ENCODE measurements at places on chromosomes 7 and 10. TPM values are rescaled to one million over a fixed set of nuclear protein-coding genes. Genes with fewer than 3 reads are reported as not detected.

The PRSS1 gene
- not detected for total RNA-seq

The RNF148 gene
- not detected for total RNA-seq

The CFAP69 gene
- total RNA-seq: 3.3 TPM

The TMEM184A gene
- 0.49 TPM for total RNA-seq

The NPY gene
- not detected for total RNA-seq

The UPK3BL2 gene
- total RNA-seq: 6.6 TPM

The ZNF775 gene
- 21.0 TPM for total RNA-seq

DNA sequence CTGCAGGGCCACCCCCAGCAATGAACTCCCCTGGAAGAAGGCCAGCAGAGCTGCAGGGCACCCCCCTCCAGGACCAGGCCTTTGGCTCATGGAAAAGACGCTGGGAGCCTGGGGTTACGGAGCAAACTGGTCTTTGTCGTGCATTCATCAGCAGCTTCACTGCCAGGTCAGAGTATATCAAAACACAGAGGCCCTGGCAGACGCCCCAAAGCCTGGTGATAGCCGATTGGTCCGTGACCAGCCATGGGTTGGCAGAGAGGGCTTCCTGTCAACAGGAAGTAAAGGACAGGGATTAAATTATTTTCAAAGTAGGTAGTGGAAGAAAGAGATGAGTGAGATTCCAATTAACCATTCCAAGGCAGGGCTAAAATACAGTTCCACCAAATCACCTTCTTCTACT lies 9.0 kb downstream of the PRKAG2 start:
- DNase-seq: peak; percentile 92

DNA sequence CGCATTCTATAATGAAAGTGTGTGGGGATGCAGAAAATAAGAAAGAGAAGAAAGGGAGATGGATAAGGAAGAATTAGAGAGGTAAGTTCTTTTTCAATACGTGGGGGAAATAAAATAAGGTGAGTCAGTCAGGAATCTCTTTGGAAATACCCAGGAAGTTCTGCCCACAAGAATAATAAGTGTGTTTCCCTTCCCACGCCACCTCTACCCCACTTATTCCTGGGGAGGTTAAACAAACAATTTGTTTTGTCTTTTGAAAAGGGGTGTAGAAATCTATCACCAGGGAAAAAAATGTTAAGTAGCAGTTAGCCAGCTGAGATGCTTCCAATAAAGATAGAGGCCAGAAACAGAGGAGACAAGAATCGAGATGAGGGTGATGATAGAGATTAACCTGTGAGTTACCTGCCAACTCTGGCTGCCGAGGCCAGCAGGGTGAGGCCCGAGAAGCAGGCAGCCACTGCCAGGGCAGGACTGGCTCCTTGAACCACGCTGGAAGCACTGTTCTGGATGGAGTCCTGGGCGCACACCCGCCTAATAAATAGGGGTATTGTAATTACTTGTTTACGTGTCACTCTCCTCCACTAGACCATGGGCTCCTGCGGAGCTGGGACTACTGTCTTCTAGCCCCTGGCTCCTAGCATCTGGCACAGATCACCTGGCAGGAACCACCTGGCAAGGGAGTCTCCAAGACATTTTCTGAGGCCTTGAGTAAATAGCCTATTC lies 191.3 kb downstream of the FGFR2 start:
- no peak for DNase-seq

GRCh38 chr10:73731588-73732375 lies 12.4 kb upstream of the SEC24C start:
- no peak for DNase-seq

- DNase-seq: no peak
Measured at GRCh38 chr7:130500463-130500862, 8.6 kb downstream of the MEST start.

- DNase-seq: peak; percentile 64
Measured at GRCh38 chr10:124649214-124649613, 95.0 kb downstream of the FAM53B start.

DNA sequence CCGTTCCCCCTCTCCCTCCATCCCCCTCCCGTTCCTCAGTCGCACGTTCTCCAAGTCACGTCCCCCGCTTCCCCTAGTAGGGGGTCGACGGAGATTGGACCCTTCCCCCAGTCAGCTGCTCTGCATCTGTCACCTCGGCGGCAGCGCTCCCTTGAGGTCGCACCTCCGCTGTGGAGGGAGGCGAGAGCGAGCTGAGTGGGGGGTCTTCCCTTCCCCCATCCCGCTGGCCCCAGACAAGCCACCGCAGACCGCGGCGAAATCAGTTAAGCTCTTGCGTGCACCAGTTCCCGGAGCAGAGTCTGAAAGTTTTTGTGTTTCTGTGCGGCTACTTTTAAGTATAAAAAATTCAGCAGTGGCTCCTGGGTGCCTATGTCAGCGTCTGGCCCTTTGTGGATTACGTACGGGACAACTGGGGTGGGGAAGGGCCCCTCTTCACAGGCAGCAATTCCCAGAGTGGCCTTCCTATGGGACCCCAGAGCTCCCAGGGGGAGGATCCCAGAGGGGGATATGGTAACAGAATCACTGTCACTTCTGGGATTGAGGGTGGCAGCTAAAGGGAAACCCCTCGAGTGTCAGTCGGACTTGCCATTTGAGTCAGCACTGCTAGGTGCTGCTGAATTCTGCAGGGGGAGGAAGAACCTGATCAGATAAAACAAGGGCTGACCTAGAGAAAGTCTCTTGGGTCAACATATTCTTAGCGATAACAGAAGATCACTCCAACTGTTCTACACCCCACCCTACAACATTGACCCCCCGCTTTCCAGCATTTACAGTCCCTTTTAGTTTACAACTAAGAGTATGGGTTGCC lies 12.5 kb upstream of the DDIT4 start:
- DNase-seq: no peak

DNA sequence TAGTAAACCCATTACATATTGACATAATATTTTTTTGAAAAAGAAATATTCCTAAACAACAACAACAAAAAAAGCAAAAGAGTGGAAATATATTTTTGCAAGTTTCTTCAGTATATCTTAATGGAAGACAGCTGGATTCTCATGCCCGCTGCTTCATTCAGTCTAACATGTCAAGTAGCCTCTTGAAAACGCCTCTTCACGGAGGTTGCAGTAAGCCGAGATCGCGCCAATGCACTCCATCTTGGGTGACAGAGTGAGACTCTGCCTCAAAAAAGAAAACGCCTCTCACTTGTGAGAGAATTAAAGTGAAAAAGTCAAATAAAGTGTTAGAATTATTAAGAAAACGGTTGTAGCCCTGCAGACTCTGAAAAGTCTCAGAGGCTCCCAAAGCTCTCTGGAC lies 1.3 kb downstream of the CUTC start:
- no peak for DNase-seq

GRCh38 chr7:3028071-3028757 lies 15.5 kb downstream of the CARD11 start:
- DNase-seq: no peak

- no peak for DNase-seq
Measured at GRCh38 chr7:17027143-17027788, 145.5 kb upstream of the AGR3 start.

- no peak for DNase-seq
Measured at GRCh38 chr10:3963191-3963673, 178.2 kb upstream of the KLF6 start.

GRCh38 chr10:88660598-88660884 lies 3.7 kb upstream of the LIPF start:
- DNase-seq: no peak

DNA sequence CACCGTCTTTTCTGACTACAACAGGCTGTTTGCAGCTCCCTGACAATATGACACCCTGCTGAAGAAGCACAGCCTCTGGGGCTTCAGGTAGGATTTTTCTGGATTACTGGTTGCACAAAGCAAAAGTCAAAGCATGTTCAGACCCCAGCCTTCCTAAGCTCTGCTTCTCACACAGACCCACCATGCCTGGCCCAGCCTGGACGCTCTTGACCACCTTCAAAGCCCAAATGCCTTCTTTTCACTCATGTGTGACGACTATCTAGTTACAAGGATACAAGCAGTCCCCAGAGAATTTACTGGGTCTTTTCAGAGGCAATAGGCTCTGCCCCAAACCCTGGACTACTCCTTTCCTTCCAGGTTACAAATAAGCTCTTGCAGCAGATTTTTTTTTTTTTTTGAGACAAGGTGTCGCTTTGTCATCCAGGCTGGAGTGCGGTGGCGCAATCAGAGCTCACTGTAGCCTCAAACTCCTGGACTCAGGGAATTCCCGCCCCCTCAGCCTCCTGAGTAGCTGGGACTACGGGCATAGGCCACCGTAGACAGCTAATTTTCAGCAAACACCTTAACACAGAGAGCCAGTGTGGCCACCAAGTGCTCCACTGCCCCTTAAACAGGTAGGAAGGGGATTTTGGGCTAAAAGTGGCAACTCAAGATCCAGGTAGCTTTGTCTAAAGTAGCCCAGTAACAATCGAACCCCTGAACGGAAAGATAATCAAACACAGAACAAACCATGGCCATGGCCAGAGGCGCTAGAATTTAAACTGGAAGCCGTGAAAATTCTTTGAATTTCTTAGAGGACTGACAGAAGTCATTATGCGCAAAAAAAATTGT lies 16.2 kb downstream of the SVIL start:
- no peak for DNase-seq

DNA sequence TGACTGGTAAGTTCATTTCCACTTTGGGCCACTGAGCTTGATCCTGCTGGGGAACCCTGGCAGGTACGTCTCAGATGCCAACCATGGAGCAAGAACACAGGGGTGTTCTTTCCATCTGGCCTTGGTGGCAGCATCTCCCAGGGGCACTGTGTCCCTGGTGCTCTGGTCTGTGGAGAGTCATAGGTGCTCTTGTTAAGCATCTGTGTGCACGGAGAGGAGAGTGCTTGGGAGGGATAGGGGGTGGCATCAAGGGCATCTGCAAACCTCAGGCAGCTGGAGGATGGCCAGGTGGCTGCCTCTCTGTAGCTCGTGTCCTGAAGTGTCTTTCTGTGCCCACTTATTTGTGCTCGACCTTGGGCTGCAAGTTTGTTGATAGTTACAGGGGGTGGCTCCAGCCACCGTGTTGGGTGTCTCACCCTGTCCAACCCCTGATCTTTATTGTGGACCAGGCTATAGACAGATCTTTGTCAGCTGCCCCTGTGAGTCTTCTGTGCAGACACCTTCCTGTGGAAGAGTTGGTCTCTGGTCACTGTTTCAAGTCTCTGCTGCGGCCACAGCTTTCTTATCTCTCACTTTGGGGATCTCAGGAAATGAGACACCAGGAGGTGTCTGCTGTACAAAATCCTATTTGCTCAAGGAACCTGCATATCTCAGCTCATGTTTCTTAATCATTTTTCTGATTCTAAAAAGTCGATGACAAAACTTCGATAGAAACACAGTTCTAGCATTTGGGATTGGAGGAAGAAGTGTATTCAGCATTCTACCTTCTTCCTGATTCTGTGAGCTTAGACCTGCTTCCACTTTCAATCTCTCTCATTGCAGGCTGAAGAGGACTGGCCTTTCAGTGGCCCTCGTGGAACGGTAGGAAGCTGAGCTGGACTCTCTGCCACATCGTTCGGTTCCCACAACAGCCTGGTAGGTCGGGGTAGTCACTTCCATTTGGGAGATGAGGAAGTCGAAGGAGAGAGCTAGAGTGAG lies 17.2 kb upstream of the GIMAP8 start:
- DNase-seq: no peak

DNA sequence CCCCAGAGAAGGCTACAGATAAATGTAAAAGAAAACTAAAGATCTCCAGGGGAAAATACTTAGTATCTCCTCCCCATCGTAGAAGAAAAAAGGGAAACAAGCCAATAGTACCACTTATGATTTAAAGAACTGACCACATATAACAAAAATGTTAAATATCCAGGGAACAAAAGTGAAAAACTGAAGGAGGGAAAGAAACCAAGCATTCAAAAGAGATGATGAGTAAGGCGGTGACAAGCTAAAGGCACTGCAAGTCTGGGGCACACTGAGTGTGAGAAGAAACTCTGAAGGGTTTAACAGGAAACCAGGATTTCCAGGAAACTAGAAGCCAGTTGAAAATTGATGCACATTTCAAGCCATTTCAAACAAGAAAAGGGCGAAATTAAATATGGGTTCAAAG lies 226.3 kb downstream of the AHR start:
- no peak for DNase-seq

DNA sequence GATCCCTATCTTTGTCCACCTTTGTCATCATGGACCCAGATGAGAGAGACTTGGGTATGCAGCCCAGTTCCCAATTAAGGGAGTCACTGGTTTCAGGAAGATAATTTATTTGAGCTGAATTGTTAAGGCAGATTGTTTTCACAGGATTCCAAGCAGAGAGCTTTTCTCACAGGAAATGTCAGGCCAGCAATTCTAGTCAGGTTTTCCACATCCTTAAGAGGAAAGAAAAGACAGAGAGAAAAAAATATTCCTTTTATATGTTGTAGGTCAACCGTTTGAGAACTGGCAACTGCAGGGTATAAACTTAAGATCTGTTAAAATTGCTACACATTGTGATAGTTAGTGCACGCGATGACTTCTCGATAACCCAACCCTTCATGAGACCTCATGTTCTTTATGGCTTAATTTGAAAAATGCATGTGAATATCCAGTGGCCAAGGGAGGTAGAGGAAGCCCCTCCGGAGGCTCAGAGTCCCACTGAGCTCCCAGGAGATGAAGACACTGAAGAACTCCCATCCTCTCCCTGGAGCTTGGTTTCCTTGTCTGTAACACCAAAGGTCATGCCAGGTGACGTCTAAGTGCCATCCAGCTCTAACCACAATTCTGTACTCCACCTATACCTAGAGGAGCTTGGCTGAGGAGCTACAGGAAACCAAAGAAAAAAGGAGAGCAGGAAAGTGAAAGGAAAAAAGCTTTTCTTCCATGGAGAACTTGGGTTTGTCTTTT lies 45.6 kb downstream of the MINDY4 start:
- no peak for DNase-seq

DNA sequence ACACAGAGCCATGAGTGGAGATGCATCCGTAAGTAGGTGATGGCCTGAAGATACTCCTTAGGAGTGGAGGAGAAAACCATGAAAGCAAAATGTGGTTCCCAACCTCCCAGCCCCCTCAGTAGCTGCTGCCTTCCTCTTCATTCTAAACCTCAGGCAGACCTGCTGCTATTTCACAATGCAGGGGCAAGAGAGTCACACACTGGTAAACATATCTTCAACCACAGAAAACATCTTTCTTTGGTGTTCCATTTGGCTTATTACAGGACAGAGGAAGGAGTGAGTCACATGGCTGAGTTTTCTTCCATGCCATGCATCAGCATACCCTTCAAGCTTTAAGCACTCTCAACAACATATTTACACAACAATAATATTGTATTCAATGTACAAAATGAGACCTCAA lies 342.1 kb downstream of the BMPER start:
- no peak for DNase-seq

GRCh38 chr10:101695404-101695890 lies 477 bp upstream of the FBXW4 start:
- no peak for DNase-seq

Data from G401 (cell line).